ENCODE measurements at places on chromosomes 13 and 19.

DNA sequence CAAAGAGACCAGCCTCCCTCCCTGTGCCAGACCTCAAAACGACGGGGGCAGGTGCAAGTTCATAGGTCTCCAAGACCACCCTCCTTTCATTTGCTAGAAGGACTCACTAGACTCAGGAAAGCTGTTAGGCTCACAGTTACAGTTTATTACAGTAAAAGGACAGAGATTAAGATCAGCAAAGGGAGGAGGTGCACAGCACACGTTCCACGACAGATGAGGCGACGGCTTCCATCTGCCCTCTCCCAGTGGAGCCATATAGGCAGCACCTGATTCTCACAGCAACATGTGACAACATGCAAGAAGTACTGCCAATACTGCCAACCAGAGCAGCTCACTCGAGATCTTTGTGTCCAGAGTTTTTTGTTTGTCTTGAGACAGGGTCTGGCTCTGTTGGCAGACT, 9.4 kb upstream of the CEACAM19 start:
- DNase-seq, result no peak

DNA sequence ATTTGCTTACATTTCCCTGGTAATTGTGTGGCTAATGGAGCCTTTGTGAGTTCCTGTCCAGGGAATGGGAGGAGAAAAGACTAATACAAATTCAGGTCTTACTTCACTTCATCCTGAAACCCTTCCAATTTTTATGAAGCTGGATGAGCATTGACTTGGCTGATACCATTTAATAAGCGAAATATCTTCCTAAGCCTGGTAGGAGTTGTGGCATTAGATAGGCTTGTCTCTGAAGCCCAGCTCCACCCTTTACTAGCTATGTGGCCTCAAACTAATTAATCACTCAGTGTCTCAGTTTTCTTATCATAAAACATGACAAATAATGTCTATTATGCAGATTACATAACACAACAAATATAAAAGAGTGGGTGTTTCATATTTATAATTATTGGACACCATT, 106.3 kb downstream of the FGF9 start:
- no peak for DNase-seq

DNA sequence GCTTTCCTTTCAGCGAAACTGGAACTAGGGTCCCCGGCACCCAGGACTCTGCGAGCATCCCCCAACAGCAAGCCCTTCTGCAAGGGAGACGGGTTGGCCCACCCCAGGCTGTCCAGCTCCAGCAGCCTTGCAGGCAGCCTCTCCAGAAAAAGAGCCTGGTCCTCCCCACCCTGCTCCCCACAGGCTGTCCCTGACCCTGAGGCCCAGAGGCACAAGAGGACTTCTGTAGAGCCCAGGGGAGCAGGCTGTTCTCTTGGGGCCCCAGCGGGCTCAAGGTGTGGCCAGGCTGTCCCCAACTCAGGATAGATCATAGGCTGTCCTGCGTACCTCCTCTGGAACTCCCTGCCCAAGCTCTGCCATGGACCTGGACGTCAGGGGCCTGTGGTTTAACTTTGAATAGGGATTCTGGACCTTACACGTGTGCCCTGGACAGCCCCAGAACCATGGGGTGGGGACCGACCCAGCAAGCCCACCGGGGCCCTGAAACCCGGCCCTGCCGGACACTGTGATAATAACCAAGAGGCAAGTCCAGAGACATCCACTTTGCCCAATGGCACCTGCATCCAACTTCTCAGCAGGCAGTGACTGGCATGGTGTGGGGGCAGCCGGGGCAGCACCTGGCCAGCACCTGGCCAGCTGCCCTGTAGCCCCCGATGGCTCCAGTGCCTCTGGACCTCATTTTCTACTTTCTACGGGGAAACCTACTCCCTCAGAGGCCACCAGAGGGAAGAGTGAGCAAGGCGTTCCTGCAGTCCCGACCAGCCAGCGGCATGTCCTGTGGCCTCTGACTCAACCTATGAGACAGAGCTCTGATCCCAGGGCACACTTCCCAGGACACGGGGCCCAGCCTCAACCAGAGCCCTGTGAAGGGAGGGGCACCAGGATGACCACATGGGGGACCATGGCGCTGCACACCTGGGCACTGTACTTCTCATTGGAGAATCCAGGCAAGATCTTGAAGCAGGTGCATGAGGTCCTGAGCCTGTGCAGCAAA, 50.9 kb upstream of the TPM4 start:
- DNase-seq, result peak; percentile 14

DNA sequence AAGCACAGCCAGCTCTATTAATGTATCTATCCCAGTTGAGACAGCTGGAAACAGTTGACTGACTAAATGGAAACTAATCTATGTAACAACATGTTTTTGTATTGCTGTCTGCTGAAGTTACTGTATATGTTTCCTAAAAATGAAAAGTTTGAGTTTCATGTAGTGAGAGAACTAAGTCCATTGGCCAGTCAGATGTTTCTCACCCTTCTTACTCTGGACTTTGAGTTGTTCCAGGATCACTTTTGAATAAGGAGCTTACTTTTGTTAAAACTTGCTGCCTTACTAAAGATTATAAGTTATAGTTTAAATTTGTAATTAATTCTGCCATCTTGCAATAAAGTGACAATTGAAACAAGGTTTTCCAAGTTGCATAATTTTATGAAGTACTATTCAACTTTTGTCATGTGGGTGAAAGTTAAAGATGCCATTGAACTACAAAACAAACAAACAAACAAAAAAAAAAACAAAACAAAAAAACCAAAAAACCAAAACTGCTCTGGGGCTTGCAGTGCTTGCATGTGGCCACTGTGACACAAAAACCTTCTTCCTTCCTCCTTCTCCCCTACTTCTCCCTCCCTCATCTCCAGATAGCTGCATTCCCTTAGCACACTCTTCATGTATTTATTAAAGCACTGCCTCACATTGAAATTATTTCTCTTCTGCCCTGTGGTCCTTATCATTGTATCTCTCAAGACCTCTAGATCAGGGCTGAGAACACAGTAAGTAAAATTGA, 15.3 kb downstream of the WDFY2 start:
- no peak for DNase-seq

- DNase-seq, result no peak
These were observed 1.6 kb downstream of the ZNF649 start for GRCh38 chr19:51903192-51903591.

DNA sequence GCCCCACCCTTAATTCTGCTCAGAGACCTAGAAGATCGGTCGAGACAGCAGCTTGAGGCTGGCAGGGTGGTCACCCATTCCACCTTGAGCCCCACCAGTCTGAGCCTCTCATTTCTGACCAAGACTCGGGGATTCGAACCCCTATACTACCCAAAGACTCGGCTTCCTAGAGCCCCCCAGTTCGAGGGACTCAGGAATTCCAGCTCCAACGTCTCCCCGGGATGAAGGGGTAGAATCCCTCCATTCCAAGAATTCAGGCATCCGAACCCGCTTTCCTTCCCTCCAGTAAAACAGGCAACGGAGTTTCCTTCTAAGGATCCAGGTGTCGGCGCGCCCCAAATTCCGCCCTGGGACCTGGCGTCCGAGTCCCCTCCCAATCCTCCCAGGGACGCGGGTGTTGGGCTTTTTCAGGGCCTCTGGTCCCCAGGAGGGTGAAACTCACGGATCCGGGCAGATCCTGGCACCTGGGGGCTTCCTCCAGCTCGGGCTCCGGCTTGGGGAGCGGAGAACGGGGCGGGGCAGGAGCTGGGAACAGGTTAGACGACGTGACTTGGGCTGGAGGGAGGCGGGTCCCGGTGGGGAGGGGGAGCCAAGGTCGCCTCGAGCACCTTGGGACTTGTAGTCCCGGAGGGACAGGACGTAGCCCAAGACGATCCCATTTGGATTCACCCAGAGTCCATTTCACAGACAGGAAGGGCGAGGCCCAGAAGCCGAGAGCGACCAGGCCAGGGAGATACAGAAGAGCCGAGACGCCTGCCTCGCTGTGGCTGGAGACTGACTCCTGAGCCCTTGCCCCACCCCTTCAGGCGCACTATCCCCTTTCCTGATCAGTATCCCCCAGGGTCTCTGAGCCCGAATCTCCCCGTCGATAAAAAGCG, at the start of gene PPP1R13L:
Gene PPP1R13L (minus strand): TSS at position 513 of the 878 bp plus-strand sequence. CDS start 6,751 bp downstream, outside the sequence.
- no peak for DNase-seq

DNA sequence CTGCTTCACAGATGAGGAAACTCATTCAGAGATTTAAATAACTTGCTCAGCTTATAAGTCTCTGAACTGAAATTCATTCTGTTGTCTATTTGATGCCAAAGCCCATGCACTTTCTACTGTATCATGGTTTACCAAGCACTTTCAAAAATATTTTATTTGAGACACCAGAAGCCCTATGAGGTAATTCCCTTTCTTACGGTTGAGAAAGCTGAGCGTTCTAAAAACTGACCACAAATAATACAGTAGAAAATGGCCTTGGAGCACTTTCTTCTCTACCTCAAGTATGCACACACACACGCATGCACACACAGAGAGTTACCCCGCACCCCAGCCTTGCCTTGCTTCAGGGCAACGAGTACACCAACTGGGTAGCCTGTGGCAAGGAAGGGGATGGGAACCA, 228.5 kb downstream of the RFC3 start:
- DNase-seq, result no peak

GRCh38 chr13:102311901-102312300, 89.9 kb downstream of the FGF14 start:
- no peak for DNase-seq

- DNase-seq, result no peak
These were observed 1169.6 kb downstream of the EFNB2 start for GRCh38 chr13:105365831-105366230.

DNA sequence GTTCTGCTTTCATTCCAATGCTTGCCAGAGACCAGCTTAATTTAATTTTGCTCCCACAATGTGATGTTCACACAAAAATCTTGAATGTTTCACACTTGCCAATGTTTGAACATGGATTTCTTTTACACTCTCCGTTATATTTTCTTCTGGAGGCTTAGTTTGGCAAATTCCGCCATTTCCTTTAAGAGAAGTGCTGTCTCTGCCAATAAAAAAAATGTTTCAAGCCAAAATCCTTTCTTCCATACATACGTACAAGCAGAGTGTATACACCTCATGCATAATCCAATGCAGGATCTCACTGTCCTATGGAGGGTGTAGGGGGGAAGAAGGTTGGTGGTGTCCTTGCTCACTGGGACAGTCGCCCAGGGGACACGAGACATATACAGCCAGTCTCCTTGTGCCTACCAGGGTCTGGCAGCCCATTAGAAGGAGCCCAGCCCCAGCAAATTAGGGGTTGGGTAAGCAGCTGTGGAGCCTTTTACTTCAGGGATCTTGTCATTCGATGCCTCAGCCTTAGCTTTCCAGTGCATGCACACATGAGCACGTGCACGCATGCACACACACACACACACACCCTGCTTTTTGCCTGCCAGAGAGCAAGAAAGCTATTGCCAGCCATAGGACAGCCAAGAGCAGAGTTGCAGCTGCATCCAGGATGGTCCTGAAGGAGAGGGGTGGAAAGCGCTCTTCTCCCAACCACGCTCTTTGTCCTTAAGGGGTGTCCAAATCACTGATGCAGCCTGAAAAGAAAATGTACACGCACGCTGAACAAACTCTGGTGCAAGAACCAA, 208.3 kb downstream of the FOXO1 start:
- no peak for DNase-seq

DNA sequence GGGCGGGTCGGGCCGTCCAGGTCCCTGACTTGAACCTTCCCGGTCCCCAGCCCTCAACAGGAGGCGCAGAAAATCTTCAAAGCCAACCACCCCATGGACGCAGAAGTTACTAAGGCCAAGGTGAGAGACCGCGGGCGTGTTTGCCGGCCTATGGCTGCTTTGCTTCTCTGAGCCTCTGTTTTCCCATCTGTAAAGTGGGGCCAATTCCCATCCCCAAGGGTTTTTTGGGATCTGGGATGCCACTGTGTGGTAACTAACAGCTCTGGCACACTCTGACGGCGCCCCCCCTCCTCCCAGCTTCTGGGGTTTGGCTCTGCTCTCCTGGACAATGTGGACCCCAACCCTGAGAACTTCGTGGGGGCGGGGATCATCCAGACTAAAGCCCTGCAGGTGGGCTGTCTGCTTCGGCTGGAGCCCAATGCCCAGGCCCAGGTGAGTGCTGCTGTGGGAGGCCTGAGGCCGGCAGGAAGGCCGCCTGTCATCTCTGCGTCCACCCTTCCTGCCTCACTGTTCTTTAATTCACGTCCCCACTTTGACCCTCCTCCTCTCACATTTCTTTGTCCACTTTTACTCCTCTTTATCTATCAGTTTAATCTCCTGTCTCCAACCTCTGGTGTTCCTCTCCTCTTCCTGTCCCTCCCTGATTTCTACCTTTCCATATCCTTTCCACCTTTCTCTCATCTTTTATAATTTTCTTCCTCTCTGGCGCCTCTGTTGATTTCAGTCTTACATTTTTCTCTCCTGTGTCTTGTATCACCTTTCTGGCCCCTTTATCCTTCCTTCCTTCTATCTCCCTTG, 7.1 kb downstream of the FUZ start:
- no peak for DNase-seq

DNA sequence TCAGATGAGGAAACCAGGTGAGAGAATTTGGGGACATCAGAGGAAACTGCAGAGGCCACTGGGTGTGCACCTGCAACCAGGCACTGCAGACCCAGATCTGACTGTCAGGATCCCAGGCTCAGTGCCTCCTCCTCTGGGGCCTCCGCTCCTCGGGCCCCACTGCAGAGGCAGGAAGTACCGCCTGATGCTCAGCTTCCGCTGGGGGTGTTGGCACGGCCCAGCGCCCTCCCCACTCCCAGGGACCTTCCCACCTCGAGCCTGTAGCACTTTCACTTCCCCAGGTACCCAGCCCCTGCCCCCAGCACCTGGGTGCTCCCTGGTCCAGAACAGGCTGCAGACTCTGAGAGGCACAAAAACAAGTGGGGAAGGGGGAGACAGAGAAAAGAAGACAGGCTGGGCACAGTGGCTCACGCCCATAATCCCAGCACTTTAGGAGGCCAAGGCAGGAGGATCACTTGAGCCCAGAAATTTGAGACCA, 1.4 kb upstream of the CD37 start:
- DNase-seq, result no peak

DNA sequence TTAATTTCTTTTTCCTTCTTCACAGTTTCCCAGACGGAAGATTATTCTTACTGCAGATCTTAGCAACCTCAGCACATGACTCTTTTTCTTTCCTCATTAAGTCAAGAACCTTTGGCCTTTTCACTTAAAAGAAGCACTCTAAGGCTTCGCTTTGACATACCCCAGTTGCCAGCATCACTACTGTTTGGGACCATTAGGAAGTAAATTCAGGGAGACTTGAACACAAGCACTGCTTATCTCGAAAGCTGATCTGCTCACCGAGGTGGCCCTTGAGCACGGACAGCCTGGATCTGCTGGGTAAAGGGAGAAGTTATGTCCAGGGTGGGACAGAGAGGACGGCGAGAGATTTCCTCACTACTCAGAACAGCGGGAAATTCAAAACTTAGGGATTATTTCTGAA, 151.4 kb upstream of the RNF113B start:
- no peak for DNase-seq

DNA sequence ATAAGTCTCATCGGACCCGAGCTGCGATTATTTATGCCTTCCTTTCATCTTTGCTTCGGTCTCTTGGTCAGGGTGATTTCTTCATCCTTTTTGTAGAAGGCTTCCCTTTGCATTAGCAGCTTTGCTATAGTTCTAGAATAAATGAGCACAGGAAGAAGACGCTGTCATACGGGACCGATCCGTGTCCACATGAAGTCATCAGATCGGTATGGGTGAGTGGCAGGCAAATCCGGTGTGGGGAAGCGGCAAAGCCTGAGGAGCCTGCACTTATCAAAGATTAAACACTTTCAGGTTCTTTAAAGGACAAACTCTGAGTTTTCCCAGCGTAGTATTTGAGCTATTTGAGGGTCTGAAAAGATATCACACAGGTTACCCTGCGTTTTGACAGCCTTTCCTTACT, 119.3 kb downstream of the IRS2 start:
- no peak for DNase-seq
